ENCODE measurements at places on chromosomes 12 and 14.
A peak's percentile ranks its signal among the peaks of the same experiment; 100 is the strongest.

DNA sequence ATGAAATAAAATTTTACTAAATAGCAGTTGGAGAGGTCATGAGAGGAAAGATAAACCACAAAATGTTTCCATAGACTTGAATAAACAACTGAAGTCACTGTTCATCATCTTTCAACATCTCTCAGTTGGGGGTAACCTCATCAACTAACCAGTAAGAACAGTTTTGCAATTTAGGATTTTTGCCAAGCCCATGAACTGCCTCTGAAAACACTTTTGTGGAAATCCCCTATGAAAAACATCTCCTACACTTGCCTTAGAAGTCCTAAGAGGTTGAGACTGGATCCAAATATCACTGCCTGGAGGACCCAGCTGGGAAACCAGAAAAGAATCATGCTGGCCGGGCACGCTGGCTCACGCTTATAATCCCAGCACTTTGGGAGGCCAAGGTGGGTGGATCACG lies 273.1 kb downstream of the C12orf50 start:
- DNase-seq = no peak

- DNase-seq = peak; percentile 87
Measured at GRCh38 chr12:124369055-124369826, 74.3 kb downstream of the RFLNA start.

DNA sequence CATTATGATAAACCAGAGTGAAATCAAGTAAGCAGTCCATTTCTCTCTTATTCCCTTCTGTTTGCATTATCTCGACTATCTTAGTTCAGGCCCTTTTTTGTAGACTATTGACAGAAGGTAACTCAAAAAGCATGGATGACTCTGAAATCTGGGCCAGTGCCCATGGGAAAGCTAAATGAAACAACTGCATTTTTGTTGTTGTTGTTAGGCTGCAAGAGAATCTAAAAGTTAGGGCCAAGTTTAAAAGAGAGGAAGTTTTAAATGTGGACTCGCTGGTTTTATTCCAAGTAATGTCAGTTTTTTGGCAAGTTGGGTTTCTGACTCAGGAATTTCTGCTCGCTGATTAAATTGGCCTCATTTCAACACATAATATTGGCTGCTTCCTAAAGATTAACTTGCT lies 201.1 kb downstream of the PIK3C2G start:
- DNase-seq = no peak

- DNase-seq = no peak
Measured at GRCh38 chr14:87203346-87203745, 789.6 kb downstream of the GALC start.

DNA sequence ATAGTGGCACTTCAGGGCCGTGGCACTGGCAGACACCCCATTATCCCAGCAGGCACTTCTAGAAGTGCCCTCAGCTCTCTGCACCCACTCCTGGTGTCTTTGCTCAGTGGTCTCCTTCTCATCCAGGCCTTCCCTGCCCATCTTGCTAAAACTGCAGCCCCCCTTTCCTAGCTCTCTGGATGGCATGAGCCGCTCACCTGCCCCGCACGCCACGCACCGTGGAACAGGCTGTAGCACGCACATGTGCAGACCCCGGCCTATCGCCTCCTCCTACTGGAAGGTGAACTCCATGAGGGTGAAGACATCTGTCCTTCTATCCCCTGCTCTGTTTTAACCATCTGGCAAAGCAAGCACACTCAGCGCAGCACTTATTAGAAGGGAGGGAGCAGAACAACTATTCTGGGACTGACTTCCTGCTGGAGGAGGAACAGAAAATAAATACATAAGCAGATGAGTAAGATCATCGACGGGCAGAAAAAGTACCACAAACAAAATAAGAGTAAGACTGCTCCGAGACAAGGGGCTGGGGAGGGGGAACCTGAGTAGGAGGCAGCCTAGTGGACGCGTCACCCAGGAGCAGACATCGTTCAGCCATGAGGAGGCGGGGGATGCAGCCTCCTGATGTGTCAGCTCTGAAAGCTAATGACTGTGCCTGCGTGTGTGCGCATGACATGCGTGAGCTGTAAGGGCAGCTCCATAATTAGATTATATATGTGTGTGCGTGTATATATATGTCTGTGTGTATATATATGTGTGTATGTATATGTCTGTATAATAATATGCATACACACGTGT lies 7.8 kb upstream of the FZD10 start:
- no peak for DNase-seq

DNA sequence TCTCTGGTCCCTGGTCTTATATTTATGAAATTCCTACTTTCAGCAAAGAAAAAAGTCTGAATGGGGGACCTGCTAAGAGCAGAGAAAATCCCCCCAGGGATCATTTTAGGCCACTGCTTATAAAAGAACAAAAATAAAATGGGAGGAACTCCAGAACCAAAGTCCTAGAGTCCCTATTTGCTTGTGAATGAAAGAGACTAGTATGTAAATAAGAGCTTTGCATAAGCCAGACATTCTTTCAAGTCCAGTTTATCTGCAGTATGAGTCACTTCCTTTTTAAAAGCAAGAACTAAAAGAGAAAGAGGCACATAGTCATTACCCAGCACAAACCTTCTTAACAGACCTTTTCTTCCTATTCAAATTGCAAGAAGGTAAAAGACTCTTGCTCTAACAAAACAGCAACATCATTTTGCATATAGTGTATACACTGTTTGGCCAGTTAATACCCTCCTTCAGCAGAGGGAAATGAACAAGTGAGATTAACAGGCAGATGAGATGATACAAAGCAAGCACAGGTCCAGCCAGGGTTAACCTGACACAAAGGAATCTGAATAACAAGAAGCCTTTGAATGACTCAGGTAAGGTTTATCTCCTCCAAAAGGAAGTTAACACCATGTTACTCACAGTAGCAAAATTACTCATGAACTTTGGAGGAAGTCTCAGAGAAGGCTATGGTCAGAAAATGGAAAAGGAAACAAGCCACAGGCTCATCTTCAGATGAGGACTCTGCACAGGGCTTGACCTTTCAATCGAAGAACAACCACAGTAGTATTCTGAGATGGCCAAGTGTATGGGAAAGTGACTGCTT lies 87.3 kb downstream of the PHLDA1 start:
- peak; percentile 63 for DNase-seq

DNA sequence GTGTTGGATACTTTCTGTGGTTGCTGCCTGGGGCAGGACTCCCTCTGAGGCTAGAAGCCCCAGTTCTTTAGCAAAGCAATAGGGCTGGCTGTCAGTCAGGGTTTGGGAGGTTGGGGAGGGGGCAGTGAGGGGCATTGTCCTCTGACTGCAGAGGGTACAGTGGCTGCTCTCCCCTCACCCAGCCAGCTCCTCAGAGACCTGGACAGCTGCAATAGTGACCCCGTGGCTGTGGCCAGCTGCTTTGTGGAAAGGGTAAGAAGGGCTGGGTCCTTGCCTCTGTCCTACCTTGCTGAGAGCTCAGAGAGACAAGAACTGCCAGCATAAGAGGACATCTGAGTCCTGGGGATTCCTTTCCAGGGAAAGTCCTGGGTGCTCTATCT lies 25.8 kb downstream of the PLEKHG3 start:
- no peak for DNase-seq

DNA sequence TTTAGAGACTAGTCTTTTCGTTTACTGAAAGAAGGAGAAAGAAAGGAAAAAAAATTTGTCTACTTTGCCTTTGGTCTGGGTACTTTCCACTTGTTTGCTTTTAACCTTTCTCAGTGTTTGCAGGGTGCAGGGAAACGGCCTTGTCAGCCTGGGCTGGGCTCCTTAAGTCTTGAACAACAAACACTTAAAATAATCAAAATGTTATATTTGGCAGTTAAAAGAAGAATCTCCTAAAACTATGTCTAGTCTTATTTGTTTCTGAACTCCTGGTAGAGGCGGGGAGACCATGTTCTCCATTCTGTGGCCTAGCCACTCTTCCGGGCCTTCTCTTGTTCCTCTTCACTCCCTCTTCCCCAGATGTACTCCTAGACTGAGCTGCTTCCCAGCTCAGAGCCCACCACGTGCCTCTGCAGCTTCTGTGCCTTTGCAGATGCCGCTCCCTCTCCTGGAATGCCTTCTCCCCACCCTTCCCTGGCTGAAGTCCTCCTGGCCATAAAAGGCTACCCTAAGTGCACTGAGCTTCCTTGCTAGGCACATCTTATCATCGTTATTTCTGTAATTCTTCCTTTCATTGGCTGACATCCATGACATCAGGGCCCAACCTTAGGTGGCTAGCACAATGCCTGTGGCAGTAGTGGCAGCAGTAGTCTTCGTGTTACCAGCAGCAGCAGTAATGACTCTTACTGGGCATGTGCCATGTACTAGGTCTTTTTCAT lies 432.9 kb downstream of the ZFP36L1 start:
- no peak for DNase-seq

DNA sequence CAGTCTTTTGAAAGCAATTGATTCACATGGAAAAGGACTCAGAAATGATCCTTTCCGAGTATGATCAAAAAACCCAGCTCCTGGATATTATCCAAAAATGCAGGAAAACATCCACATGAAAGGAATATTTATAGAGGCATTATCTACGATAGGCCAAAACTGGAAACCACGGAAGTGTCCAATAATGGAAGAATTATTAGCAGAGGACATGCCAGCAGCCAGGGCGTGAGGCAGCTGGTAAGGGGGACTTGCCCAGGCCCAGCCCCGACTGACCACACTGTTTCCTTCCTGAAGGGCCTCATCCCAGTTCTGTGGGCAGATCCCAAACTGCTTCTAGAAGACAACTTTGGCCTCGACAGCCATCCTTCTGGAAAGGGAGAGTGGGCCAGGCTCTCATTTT lies 20.5 kb downstream of the ACTN1 start:
- no peak for DNase-seq

DNA sequence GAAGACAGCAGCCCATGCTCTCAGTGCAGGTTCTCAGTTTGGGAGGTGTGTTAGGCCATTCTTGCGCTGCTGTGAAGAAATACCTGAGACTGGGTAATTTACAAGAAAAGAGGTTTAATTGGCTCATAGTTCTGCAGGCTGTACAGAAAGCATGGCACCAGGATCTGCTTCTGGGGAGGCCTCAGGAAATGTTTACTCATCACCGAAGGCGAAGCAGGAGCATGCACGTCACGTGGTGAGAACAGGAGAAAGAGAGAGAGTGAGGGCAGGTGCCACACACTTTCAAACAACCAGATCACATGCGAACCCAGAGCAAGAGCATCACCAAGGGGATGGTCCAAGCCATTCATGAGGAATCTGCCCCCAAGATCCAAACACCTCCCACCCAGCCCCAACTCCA lies 9.0 kb upstream of the LRP6 start:
- DNase-seq = no peak

GRCh38 chr14:85463512-85463911 lies 66.4 kb upstream of the FLRT2 start:
- no peak for DNase-seq

DNA sequence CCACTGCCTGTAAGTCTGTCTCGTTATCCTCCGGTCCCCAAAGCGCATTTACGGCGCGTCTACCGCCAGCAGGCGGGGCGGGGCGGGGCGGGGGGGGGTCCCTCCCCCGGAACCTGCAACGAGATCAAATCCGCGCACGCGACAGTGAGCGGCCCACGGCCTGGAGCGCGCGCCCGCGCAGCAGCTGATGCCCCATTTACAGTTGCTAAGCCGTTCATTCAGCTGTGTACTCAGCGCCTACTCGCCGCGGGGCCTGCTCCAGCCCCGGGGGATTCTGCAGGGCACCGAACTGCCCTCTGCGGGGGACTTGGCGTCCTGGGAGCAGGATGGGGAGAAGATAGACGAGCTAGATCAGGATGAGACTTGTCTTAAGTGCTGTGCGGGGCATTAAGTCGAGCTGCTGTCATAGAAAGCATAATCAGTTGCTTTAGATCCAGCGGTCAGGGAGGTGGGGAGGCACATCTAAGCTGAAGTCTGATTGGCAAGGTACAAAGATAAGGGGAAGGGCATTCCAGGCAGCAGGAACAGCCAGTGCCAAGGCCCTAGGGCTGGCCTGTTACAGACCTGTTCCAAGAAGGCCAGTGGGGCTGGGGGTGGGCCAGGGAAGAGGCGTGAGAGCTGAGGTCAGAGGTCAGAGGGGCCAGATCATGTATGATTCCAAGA lies 1.4 kb upstream of the CCDC85C start:
- peak; percentile 27 for DNase-seq

DNA sequence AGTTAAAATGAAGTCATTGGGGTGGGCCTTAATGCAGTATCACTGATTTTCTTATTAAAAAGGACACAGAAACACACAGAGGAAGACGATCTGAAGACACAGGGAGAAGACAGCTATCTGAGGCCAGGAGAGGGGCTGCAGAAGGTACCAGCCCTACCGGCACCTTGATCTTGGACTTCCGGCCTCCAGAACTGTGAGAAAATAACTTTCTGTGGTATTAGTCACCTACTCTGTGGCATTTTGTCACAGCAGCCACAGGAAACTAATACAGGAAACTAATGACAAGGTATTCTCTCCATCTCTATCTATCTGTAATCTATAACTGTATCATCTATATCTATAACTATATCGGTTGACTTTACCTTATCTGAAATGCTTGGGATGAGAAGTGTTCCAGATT lies 1149.5 kb downstream of the BCL11B start:
- DNase-seq = no peak

GRCh38 chr12:49821373-49822287 lies 6.6 kb downstream of the NCKAP5L start:
- no peak for DNase-seq

DNA sequence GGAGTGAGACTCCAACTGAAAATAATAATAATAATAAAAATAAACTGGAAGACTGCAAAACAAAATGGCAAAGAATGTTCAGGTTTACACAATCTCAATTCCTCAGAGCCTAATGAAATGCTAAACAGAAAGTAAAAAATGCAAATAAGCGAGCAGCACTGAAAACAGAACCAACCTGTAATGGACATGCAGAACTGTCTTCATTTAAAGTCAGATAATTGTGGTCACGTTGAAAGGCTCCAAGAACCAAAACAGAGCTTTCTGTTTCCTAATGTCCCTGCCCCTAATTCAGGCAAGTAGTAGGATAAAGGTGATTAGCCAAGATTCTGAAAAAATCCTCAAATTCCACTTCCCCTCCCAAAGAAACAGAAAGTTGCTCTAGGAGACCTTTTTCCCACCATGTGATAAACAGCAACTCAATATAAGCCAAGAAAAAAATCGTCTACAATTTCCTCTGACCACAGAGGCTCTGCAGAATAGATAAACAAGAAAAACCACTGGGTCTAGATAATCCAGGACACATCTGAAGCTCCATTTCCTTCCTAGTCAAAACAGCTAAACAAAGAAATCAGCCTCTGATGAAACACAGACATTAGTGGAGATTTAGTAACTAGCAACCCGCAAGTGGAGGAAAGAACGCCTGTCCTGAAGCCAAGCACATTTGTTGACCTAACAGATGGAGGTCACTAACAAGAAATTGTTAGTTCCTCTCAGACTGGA lies 3.0 kb downstream of the MIS18BP1 start:
- no peak for DNase-seq

- peak; percentile 2 for DNase-seq
Measured at GRCh38 chr12:40907115-40907527, 214.9 kb downstream of the CNTN1 start.

GRCh38 chr12:131855521-131856142 lies 27.4 kb downstream of the MMP17 start:
- no peak for DNase-seq

Data from NCI-H460 (cell line).